ENCODE measurements at places on chromosomes 6 and 20. TPM values are rescaled to one million over a fixed set of nuclear protein-coding genes. Genes with fewer than 3 reads are reported as not detected.

GRCh38 chr20:23361476-23362391 lies at the start of gene GZF1:
GZF1 (plus strand) TSS chr20:23362182; CDS start chr20:23364384, 2,202 bp downstream.
- DNase-seq: peak; percentile 89

- no peak for DNase-seq
Measured at GRCh38 chr6:13079096-13079723, 249.1 kb downstream of the TBC1D7 start.

GRCh38 chr6:41939848-41940758 lies 1.5 kb downstream of the CCND3 start:
- no peak for DNase-seq

- peak; percentile 67 for DNase-seq
Measured at GRCh38 chr6:134446218-134446848, 128.4 kb upstream of the SGK1 start.

MUC22 gene
- under 0.01 TPM for total RNA-seq

GRCh38 chr6:157748839-157749571 lies 74.0 kb upstream of the SNX9 start:
- no peak for DNase-seq

DNA sequence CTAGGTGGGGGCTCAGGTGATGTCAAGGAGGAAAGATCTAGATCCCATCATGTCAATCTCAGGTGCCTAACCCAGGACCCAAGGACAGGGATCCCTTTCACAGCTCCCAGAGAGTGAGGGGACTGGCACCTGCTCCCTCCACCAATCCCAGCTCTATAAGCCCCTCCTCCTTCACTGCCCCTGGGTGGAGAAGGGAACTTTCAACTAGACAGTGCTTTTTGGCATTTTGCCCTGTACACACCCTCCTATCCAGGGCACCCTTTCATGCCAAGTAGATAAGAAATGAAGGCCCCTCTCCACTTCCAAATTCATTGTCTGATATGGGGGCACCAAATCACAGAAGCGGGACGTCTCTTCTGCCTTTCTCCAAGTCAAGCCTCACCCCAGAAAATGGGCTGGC lies 61.6 kb downstream of the MDGA1 start:
- no peak for DNase-seq

- DNase-seq: no peak
Measured at GRCh38 chr6:94300424-94301144, 881.2 kb upstream of the EPHA7 start.

GRCh38 chr6:167588920-167589614 lies 237.6 kb upstream of the AFDN start:
- no peak for DNase-seq

GRCh38 chr6:28907394-28907793 lies 16.4 kb downstream of the TRIM27 start:
- DNase-seq: peak; percentile 68

- peak; percentile 61 for DNase-seq
Measured at GRCh38 chr20:55153001-55153645, 677.7 kb downstream of the DOK5 start.

DNA sequence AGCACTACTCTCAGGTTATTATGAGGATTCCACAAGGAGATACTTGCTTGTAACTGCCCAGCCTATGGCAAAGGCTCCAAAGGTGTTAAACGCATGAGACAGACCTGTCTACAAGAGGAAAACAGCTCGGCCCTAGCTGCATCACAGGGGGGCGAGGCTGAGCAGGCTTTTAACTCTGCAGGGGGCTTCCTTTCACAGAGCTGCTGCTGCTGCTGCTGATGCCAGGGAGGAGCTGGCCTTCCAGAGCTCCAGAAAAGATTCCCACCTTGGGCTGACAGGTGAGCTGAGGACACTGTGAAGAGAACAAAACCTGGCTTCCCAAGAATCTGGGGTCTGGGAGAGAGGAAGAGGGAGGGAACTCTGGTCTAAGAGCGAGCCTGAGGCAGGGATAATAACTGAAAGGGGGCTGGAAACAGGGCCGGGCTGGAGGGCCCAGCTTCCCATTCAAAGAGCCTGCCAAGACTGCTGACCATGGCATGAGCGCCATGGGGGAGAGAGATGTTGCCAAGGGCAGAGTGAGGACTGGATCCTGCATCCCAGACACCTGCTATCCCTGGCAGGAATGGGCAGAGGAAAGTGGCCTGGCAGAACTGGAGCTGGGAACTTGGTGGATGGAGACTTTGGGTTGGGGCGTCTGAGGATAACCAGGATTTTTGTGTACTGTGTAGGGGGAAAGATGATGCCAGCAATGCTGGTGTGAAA lies 211.1 kb upstream of the LRFN2 start:
- DNase-seq: no peak

DNA sequence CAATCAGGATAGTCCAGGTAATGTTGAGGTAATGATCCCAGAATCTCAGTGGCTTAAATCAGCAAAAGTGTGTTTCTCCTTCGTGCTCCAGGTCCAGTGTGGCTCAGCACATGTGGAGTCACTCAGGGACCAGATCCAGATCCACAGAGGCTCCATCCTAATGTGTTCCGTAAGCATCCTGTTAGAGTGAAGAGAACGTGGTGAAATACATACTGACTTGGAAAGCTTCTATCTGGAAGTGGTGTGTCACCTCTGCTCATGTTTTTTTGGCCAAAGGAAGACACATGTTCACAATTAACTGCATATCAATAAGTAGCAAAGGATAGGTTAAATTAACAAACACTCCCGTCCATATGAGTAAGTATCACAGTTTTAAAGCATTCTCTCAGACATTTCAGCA lies 26.8 kb upstream of the PREP start:
- no peak for DNase-seq

Data from bronchial epithelial cell (primary cell).